Astrocyte of the hippocampus (primary cell): ENCODE measurements at places on chromosomes 4 and X.

DNA sequence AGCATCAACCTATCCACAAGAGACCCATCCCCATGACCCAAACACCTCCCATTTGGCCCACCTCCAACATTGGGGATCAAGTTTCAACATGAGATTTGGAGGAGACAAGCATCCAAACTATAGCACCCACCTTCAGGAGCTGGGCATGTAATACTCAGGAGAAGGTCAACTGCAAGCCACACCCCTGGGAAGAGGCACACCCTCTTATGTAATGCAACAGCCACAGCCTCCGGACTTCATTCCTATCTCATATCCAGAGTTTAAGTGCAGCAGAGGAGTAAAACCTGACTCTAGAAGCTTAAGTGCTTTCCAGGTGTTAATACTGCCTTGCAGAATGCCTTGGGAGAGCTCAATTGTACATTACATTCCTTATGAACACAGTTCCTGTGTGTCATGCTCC, 197.4 kb downstream of the PTTG2 start:
- DNase-seq = no peak

- no peak for DNase-seq
Measured at GRCh38 chr4:53695540-53696463, 104.5 kb upstream of the LNX1 start.

DNA sequence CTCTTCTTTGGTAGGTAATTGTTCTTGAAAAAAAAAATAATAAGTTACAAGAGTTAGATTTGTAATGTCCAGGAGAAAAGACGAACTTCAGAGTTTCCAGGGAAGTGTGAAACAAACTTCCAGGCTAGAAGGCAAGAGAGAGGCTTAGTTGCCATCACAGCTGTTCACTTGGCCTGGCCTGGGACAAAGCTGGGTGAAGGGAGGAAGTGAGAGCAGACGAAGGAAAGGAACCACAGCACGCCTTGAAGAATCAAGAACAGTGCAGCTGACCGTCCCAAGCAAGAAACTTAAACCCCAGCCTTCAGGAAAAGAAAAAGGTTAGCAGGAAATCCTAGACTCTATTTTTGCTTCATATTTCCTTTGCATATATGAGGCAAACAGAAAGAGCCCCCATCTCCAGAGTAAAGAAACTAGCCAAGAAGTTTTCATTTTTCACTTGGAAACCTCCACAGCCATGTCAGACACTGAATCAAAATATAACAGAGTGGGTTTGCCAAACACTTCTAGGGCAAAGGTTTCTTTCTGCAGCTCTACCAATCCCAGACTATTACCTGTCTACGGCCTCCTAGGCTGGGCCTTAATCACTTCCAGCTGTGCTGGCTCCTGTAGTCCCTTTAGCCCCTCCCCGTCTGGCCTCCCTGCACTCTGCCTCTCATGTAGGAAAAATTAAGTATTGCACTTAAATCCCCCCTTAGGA, 209.6 kb downstream of the SPATA18 start:
- no peak for DNase-seq

DNA sequence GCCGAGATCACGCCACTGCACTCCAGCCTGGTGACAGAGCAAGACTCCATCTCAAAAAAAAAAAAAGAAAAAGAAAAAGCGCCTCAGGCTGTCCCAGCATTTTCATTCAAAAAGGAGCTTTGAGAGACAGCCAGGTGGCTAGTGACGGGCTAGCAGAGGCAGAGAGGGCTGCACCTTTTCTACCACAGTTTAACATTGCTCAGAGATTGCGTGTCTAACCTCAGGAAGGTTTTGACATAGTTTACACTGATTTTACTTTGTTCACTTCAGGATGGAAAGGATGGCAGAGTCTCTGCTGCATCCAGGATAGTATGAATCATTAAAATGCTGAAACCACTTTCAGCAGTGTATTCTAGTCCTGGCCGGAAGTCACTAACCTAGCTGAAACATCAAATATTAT, 28.1 kb downstream of the ZFP42 start:
- no peak for DNase-seq

GRCh38 chrX:34653811-34654210, 3.3 kb downstream of the TMEM47 start:
- DNase-seq = peak; percentile 46

DNA sequence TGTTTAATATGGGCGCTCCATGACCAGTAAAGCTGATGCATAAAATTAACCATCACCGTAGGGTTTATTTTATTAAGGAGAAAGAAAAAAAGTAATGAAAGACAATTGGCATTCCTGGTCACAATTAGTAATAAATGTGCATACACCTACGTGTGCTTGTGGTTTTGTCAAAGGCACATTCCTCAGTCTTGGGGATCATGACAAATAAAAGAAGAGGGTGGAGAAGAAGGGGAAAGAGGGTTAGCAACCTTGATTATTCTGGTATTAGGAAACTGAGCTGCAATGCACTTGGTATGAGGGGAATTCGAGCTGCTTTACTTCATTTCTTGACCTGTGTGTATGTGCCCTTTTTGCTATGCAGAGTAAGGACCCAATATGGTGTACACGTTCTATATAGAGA, 1798.3 kb upstream of the PCDH7 start:
- peak; percentile 58 for DNase-seq
